Stimulated activated CD4-positive, alpha-beta T cell treated with anti-CD3 and anti-CD28 coated beads, Interleukin-15, amount 100 ng/mL, for 1 hour (primary cell): ENCODE measurements at places on chromosomes 3 and 15.

DNA sequence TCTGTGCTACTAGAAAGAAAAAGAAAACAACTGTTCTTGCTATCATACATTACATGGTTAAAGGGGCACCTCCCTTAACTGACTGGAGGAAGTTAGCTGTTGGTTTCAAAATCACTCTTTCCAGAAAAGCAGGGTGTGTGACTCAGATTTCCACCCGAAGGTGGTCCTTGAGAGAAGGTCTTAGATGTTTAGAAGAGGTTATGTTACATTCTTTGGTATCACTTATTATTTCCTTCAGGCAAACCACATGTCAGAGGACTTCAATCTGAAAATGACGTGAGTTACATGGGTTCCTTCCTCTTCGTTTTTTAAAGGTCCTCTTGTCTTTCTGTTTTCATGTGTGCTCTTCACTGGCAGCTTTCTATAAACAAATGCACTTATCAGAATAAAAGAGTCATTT is 307.9 kb upstream of the CBLB start:
- no peak for DNase-seq

- no peak for DNase-seq
Measured at GRCh38 chr15:49934487-49934886, 184.5 kb downstream of the ATP8B4 start.

- DNase-seq: no peak
Measured at GRCh38 chr3:190188197-190188596, 67.5 kb upstream of the P3H2 start.

DNA sequence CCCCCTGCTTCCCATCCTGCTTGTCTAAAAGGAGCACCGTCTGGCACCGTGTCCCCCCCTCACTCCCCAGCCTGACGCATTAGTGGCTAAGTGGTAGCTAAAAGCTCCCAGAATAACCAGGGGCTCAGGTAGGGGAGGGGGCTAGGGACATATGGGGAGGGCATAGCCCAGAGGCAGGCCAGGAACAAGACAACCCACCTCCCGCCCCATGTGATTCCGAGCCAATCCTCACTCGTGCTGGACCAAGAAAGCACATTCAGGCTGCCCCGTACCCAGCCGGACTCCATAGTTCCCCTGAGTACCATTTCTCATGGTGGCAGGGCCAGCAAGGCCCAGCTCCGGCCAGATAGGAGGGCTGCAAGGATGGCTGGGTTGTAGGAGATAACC is 11.5 kb downstream of the SEMA7A start:
- no peak for DNase-seq

- DNase-seq: no peak
Measured at GRCh38 chr3:126258670-126259069, 78.3 kb upstream of the ALDH1L1 start.

DNA sequence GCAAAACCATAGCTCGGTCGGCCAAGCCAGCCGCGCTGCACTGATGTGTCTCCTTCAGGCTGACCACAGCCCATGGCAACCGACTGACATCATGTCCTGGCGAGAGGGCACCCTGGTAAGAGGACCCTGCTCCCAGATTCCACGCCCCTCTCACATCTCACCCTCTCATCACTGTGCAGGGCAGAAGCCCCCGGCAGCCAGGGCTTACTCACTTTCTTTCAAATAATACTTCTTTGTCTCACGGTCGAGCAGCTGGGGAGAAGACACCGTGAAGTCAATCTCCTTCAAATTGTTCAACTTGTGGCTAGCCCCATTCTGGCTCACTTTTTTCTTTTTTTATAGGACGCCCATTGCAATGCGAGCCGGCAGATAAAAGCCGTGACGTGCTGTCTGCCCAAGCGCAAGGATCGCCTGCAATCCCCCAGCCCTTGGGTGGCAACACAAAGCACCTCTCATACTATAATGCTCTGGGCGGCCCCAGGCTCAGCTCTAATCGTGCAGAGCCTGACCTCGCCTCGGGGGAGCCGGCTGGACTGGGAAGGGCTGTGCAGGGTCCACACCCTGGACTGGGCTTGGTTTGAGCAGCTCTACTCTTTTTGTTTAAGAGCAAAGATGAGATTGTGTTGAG is 33.6 kb downstream of the VGLL4 start:
- no peak for DNase-seq

- no peak for DNase-seq
Measured at GRCh38 chr3:161355508-161355907, 15.8 kb downstream of the SPTSSB start.

DNA sequence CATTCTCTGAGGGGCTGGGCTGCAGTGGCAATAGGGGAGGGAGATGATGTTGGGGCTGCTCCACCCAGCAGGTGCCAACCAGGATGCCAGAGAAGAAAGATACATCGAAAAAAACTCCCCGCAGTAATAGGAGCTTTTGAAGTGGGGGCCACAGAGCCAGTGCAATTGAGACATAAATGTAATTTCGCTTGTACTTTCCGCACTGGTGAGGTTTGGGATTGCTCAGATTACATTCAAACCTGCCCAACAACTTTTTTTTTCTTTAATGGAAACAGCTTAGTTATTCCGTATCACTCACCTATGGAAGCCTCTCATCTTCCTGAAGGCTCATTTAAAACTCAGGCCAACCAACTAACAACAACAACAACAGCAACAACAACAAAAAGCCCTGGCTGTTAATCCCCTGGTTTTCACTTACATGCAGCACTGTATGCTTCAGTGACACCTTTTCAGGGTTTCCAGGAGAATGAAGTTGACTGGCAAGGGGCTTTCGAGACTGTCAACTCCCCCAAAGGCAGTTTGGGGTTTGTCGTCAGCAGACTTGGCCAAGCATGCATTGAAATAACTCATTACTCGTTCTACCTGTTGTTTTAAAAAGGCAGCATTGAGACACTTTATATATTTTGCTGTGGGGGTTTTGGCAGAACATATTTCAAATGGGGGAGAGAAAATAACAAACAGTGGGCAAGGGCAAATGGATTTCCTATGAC is 163.8 kb downstream of the EBLN2 start:
- no peak for DNase-seq

- DNase-seq: no peak
Measured at GRCh38 chr3:139198929-139199328, 144.9 kb upstream of the MRPS22 start.

GRCh38 chr15:38721568-38721945 is 156.9 kb upstream of the RASGRP1 start:
- no peak for DNase-seq

- no peak for DNase-seq
Measured at GRCh38 chr3:158925021-158925420, 123.2 kb downstream of the MFSD1 start.
